ENCODE measurements at places on chromosomes 3 and 15. TPM values are rescaled to one million over a fixed set of nuclear protein-coding genes. Genes with fewer than 3 reads are reported as not detected.

Gene ZNF620
- polyA plus RNA-seq = 4.0 TPM

Gene CHST13
- polyA plus RNA-seq = not detected

Gene NANOGP8
- polyA plus RNA-seq = not detected

DNA sequence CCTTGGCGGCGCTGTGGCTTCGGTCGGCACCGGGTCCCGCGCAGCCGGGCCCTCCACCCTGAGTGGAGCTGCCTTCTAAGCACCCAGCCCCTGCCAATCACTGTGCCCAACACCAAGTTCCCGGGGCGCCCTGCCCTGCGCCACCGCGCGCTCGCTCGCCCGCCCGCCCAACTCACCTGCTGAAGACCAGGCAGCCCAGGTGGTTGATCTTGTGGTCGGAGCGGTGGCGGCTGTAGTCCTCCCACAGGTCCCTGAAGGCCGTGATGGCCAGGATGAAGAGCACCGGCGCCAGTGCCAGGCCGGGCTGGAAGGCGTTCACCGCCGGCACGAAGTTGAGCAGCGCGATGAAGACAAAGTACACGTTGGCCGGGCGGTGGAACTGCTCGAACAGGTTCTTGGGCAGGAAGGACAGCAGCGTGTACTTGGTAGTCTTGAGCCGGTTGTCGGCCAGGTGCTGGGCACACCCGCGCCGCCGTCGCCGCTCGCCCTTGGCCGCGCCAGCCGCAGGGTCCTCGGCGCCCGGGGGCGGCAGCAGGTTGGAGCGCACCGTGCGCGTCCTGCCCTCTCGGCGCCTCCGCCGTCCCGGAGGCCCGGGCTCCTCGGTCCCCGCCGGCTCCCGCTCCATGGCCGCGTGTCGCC lies 536 bp downstream of the ATP10A start:
- H3K4me3 ChIP-seq = peak overlapping the region; percentile 95
- H3K27me3 ChIP-seq = no peaks in the 10 kb centered on the region
- peaks cover 58% of the 10 kb centered on the region for H3K4me1 ChIP-seq
- H3K27ac ChIP-seq = peak overlapping the region; percentile 97
- H3K36me3 ChIP-seq = peaks cover 2% of the 10 kb centered on the region

DNA sequence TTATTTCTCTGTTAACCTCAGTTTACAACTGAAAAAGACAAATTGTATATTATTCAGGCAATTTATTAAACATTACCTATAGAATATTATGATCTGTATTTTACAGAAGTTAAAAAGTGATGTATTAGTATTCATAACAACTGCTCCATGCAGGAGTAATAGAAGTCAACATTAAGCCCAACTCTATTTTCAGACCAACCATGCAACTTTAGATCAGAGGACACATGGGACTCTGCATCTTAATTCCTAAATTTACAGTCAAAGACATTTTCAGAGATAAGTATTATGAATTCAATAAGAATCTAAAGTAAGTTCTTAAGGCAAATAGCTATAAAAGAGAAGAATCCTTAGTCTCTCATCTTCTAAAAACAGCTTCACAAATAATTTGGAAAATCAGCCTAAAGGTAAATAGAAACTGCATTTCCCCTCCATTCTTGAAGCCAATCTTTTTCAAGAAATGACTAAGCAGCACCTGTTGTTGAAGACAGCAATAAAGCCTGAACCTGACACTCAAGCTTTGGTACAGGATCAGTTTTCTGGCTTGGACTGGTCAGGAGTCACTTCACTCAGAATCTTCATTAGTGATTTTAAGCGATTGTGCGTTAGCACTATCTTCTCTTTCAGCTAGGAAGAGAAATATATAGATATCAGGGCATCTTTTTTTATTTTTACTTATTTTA lies 23.0 kb downstream of the OIP5 start:
- no peaks in the 10 kb centered on the region for H3K36me3 ChIP-seq
- H3K27me3 ChIP-seq = no peaks in the 10 kb centered on the region
- peaks cover 2% of the 10 kb centered on the region for H3K4me1 ChIP-seq

All from naive thymus-derived CD8-positive, alpha-beta T cell (primary cell).